ENCODE measurements at places on chromosomes 16 and 17. TPM values are rescaled to one million over a fixed set of nuclear protein-coding genes. Genes with fewer than 3 reads are reported as not detected.

KIF19 gene
- 1.3 TPM for total RNA-seq

ASPHD1 gene
- 0.34 TPM for total RNA-seq

PPY gene
- not detected for total RNA-seq

CCL3 gene
- total RNA-seq = 0.79 TPM

KRT15 gene
- total RNA-seq = 1,796 TPM

- H3K4me1 ChIP-seq = no peaks in the 10 kb centered on the region
- peaks cover 52% of the 10 kb centered on the region for H3K36me3 ChIP-seq
- no peaks in the 10 kb centered on the region for H3K27me3 ChIP-seq
- H3K27ac ChIP-seq = no peak overlapping the region
These were observed 17.8 kb upstream of the SLC6A4 start for GRCh38 chr17:30253312-30253711.

GRCh38 chr16:85928401-85928820 lies 29.4 kb downstream of the IRF8 start:
- no peak for DNase-seq
- H3K27ac ChIP-seq = no peak overlapping the region
- no peaks in the 10 kb centered on the region for H3K36me3 ChIP-seq
- H3K4me3 ChIP-seq = no peak overlapping the region
- peaks cover 52% of the 10 kb centered on the region for H3K27me3 ChIP-seq
- peaks cover 3% of the 10 kb centered on the region for H3K4me1 ChIP-seq

- no peaks in the 10 kb centered on the region for H3K27me3 ChIP-seq
- no peak overlapping the region for H3K27ac ChIP-seq
- no peaks in the 10 kb centered on the region for H3K36me3 ChIP-seq
- H3K4me3 ChIP-seq = no peak overlapping the region
- no peaks in the 10 kb centered on the region for H3K4me1 ChIP-seq
These were observed 45.7 kb downstream of the DYNLRB2 start for GRCh38 chr16:80586476-80586875.

DNA sequence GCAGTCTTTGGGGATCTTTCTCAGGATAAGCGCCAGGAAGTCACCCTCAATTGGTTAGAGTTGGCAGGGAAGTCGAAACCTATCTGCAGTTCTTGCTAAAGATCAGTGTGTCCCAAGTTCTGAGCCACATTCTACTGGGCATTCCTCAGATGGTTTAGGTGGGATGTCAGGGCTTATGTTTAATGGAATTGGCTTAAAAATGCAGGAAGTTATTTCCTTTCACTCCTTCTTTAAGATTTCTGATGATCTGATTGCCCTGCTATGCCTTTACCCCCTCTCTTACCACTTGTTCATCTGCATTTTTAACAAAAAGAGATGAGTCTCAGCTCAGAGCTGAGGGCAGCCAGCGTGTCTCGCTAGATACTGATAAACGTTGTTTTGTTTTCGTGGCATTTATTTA lies 30.8 kb downstream of the FOXL1 start:
- H3K27ac ChIP-seq = no peak overlapping the region
- no peaks in the 10 kb centered on the region for H3K36me3 ChIP-seq
- H3K4me1 ChIP-seq = no peaks in the 10 kb centered on the region
- no peak overlapping the region for H3K4me3 ChIP-seq
- DNase-seq = no peak
- H3K27me3 ChIP-seq = peaks cover 51% of the 10 kb centered on the region

- DNase-seq = no peak
These were observed 57.1 kb upstream of the EMP2 start for GRCh38 chr16:10637337-10638037.

DNA sequence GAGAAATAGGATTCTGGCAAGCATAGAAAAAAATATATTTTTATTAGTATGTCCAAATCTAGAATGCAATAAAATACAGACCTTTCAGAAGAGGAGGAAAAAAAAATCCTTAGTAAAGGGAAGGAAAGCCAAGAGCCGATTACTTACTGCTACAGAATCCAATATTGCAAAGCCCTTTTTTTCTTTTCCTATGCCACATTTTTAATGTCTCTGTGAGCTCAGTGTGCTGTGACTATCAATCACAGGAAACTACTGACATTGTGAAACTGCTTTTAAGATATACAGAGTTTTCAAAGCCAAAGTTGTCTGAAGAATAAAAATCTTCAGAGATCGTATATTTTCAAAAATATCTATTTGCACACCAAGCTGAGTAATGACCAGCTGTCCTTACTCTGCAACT lies 120.4 kb downstream of the CHD9NB start:
- H3K36me3 ChIP-seq = no peaks in the 10 kb centered on the region
- no peak for DNase-seq
- H3K4me1 ChIP-seq = no peaks in the 10 kb centered on the region
- no peaks in the 10 kb centered on the region for H3K27me3 ChIP-seq
- no peak overlapping the region for H3K4me3 ChIP-seq

- peak; percentile 85 for DNase-seq
- peaks cover 26% of the 10 kb centered on the region for H3K27me3 ChIP-seq
- peak overlapping the region; percentile 78 for H3K27ac ChIP-seq
These were observed 2.9 kb downstream of the SLC16A3 start for GRCh38 chr17:82231562-82232321.

- no peak for DNase-seq
- H3K4me3 ChIP-seq = no peak overlapping the region
- no peaks in the 10 kb centered on the region for H3K27me3 ChIP-seq
- no peak overlapping the region for H3K27ac ChIP-seq
- no peaks in the 10 kb centered on the region for H3K36me3 ChIP-seq
These were observed 22.3 kb downstream of the TSPOAP1 start for GRCh38 chr17:58306131-58306951.

DNA sequence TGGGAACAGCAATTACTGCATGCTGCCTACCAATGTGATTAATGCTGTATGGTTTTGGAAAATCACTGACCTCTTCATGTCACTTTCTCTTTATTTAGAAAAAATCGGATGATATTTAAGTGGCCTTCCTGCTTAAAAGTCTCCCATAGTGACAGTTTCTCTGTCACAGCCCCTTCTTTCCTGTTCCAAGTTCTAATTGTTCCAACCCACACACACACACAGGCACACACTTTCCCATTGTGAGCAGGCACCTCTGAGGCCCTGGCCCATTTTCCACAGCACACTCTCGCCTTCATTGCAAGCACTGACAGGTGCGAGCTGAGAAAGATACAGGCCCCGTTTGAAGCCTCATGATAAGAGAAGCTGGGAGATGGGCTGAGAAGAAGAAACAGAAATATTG lies 505.9 kb downstream of the HS3ST4 start:
- no peak overlapping the region for H3K27ac ChIP-seq
- H3K27me3 ChIP-seq = no peaks in the 10 kb centered on the region
- no peak for DNase-seq
- H3K36me3 ChIP-seq = no peaks in the 10 kb centered on the region

DNA sequence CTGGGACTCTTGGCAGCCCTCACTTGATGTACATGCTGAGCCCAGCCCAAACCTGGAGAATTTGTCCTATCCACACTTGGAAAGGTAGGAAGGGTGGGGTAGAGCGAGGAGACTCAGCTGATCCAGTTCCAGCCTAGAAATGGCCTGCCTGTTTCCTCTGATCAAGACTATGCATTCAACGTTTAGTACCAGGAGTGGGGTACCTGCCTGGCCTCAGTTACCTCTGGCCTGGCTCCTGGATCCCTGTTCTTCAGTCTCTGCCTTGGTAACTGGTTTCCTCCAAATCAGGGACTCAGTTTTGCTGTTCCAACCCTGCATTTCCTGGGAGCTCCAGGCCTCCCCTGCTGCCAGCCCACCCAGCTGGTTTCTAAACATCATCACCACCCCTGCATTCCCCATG lies 233.5 kb downstream of the GSG1L start:
- no peak overlapping the region for H3K27ac ChIP-seq
- H3K4me3 ChIP-seq = no peak overlapping the region
- no peaks in the 10 kb centered on the region for H3K4me1 ChIP-seq
- H3K27me3 ChIP-seq = no peaks in the 10 kb centered on the region
- no peak for DNase-seq
